ENCODE measurements at places on chromosomes 5 and 9.

DNA sequence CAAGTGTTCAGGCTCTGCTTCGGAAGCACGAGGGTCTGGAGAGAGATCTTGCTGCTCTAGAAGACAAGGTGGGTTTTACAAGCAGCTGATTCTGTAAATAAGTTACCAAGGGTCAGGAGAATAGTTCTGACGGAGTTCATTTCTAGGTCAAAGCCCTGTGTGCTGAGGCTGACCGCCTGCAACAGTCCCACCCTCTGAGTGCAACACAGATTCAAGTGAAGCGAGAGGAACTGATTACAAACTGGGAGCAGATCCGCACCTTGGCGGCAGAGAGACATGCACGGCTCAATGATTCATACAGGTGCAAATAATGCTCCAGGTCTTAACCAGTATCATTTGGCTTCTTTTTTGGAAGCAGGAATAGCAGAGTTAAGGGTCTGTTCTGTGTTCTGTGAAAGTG, 24.8 kb downstream of the SPTAN1 start:
- DNase-seq = no peak

GRCh38 chr5:36494841-36495601, 111.4 kb upstream of the SLC1A3 start:
- DNase-seq = no peak

DNA sequence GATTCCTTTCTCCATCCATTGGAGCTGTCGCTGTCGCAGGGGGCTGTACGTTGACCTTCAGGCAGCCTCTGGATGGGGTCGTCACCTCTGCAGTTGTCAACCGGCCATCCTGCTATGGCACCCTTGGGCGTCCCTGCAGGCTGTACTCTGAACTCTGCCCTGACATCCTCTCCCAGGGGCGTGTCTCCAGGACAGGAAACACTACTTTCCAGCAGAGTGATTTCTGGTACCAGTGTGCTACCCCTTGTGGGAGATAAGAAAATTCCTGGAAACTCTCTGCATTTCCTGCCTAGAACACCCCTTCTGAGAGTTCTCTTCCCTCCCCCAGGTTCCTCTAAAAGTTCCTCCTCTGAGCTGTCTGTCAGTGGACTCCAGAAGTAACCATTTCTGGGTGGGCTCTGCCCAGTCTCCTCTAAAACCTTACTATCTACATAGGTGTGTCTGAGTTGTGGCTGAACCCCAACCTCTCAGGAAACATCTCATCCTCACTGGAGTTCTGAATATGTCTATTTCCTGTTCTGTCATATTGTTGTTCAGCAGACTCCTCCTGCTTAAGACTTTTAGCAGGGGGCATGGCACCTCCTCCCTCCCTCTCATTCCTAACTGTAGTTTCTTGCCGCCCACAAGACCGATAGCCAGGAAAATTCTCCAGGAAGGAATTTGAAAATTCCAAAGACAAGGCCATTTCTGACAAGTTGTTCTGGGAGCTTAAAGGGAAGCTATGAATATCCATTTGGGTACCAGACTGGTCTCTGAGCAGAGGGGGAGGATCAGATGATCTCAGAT, 145.3 kb upstream of the RASEF start:
- DNase-seq = no peak

- DNase-seq = no peak
Measured at GRCh38 chr9:68416936-68417564, 60.6 kb downstream of the PGM5 start.

GRCh38 chr5:27734838-27735237, 696.5 kb upstream of the CDH9 start:
- DNase-seq = no peak

- DNase-seq = no peak
Measured at GRCh38 chr5:126956991-126957390, 73.4 kb downstream of the MARCHF3 start.

- no peak for DNase-seq
Measured at GRCh38 chr5:160367885-160368284, 2.5 kb downstream of the C1QTNF2 start.

- no peak for DNase-seq
Measured at GRCh38 chr9:121454972-121455371, 44.7 kb downstream of the GGTA1 start.

GRCh38 chr5:155027993-155028629, 14.6 kb downstream of the KIF4B start:
- no peak for DNase-seq

DNA sequence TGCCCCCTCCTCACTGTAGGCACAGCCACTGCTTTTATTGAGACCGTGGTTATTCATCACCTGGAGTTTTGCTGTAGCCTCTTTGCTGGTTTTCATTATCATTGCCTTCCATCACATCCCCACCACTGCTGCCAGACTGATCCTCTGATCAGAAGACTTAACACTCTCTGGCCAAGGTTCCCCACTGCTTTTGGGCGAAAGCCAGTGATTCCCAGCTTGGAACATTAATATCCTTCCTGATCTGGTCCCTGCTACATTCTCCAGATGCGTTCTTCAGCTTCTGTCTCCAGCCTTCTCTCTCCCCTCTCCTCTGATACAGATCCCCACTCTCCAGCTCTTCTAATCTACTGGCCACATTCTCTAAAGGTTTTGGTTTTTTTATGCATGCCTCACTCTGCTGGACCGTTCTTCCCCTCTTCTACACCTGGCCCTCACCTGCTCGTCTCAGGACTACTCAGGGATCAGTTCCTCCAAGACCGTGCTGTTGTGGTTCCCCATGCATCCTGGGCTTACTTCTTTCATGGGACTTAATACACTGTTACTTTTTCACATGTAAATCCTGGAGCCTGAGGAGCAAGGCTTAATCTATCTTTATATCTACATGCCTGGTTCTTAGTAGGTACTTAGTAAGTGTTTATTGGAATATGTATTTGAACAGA, 115.0 kb downstream of the PRKACG start:
- DNase-seq = no peak

- DNase-seq = no peak
Measured at GRCh38 chr5:131081374-131081773, 83.7 kb downstream of the HINT1 start.

DNA sequence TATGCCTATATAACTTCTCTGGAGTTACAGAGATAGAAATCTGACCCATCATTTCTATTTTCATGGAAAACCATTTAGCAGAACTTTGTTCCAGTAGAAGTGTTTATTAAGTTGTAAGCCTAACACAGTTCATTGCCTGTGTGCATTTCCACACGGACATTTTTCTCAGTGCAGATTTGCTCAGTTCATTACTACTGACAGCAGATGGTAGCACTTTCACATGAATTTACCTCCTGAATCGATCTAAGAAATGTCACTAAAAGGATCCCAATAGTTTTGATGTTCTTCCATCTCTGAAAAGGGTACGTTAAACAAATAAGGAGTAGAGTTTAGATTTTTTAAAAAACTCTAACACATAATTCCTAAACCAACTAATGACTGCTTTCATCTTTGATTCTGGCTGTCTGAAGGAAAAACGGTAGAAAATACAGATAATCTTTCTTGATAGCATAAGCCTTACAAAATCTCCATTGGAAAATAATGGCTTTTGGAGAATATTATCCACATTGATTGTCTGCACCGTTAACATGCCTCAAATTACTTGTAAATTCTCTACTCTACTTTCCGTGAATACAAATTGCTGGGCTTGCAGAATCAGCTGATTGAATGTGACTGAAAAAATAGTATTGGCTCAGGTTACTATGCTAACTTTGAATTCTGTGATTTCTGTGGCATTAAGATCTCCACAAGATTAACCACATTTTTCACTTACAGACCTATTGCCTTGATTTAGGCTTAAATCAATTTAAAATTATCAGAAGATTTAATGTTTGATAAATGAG, 33.1 kb downstream of the RPS23 start:
- no peak for DNase-seq

- DNase-seq = no peak
Measured at GRCh38 chr5:132380047-132380446, 10.5 kb downstream of the SLC22A5 start.

GRCh38 chr5:96064877-96065276, 103.2 kb upstream of the ELL2 start:
- no peak for DNase-seq

GRCh38 chr5:5046680-5047502, 93.2 kb upstream of the ADAMTS16 start:
- DNase-seq = no peak

DNA sequence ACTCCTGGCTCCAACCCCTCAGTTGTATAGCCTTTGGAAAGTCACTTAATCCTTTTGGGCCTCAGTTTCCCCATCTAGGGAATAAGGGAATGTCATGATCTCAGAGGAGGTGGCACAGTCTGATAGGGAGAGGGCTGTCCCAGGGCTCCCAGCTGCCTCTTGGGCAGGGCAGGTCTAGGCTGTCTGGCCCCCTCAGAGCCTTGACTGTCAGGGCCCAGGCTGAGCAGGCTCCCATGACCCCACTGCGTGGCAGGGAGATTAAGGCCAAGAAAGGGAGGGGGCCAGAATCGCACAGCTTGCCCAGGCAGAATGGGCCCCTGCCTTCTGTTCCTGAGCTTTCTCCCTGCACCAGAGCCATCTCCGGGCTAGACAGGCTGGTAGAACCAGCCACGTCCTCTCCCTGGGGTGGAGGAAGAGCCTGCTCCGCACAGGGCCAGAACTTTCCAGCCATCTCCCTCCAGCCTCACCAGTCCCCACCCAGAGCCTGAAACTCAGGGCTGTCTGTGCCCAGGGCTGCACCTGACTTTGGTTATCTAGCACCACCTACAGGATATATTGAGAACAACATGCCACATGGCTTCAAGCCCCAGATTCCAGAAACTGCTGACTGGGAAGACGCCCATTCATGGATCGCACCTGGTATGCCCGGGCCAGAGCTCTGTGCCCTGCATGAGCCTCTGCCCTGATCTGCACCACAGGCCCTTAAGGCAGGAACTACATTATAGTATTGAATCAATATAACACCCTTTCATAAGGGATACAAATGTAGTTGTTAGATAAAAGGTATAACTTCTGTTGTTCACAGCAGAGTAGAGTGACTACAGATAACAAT, 32.1 kb downstream of the NAIF1 start:
- DNase-seq = no peak

DNA sequence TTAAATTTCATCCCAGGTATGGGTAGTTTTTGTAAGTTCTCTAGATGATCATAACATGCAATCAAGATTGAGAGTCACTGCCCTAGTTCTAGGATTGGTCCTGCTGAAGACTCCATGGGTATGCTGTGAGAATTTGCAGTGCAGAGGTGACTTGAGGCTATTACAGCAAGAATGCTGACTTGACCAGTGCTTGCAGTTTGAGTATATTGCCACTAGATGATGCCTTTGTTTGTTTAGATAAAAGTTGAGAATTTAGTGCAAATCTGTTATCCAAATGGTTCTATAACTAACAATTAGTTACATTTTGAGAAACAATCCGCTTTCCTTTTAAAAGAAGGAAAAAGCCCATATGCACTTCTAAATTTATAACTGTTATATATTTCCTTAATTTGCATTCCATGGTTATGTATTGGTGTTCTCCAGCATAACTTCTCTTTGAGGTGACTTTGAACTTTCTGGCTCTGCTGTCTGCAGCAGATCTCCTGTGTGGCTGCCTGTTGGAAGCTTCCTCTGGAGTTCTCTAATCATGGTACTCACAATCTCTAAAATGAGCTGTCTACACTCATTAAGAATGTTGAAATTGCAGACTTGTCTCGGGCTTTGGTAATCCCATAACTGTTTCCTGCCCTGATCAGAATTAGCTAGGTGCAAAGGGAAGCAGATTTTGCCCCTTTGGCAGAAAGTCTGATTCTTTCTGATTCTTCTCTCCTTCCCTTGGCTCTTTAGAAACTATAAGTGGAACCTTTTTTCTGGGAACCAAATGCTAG, 24.9 kb downstream of the MELK start:
- DNase-seq = no peak

GRCh38 chr9:137907776-137908175, 30.2 kb downstream of the CACNA1B start:
- no peak for DNase-seq

DNA sequence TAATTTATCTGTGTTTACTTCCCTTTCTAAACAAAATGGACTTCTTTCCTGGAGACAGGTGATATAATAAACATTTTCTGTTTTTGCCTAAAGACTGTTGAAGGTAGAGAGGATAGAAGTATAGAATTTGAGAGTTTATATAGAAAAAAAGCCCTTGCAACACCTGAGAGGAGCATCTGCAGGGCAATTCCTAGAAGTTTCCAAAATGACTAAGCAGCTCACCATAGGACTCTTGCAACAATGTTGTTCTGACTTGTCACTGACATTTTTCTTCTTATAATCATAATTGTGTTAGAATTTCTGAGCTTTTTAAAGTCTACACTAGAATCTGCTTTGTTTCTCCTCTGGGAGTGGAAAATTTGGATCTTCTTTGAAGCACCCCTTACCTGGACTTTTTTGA, 216.8 kb downstream of the TUSC1 start:
- no peak for DNase-seq

DNA sequence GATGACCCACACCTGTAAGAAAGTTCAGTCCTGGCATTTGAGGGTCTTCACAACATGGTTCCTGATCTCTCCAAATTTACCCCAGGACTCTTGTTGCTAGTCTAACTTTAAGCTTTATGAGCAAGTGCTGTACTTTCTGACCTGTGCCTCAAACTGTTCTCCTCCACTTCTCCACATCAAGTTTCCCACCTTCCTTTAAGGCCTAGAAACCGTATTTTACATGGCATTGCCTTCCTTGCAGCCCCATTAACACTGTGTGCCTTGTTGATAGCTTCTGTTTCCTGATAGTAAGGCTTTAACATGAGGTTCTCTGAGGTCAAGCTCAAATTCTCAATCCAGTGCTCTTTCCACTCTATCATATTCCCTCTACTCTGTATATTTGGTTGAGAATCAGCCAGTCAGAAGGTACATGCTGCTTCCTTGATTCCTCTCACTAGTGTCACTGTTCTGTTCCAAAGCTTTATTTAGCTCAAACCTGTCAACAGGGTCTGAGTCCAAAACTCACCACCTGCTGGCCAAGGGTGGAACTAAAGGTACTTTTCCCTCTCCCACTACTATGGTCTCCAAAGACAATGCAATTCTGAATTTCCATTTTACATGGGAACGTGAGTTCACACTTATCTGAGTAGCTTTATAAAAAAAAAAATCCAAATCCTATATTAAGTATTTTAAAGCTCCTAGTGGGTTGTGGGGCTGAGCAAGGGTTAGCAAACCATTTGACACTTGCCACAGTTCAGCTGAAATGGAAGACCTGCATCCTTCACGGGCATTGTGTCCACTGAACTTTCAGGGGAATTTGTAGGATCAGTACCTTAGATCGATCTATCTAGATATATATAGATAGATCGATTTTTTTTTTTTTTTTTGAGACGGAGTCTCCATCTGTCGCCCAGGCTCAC, 21.1 kb downstream of the VCP start:
- DNase-seq = no peak

DNA sequence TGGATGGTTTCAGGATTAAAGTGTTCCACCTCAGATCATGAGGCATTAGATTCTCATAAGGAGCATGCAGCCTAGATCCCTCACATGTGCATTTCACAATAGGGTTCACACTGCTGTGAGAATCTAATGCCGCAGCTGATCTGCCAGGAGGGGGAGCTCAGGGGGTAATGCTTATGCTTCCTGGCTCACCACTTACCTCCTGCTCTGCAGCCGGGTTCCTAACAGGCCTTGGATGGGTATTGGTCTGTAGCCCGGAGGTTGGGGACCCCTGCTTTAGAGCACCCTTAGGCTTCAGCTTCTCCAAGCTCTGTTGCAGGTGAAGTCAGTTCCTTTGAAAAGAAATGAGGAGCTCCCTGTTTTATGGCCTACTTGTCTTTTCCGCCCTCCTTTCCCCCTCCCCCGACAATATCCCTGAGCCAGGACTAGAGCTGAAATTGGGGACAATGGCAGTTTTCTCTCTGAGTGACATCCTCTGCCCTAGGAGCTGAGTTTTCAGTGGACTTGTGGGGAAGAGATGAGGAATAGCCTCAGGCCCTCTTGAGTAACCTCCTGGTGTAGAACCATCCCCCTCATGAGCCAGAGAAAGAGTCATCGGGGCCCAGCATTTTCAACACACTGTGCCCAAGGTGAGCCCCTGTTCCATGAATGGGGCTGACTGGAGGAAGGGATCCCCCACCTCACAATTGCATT, 16.2 kb upstream of the MAT2B start:
- DNase-seq = no peak
